ENCODE measurements at places on chromosomes 11 and 22.

- no peak for DNase-seq
Measured at GRCh38 chr11:107853070-107853469, 5.5 kb downstream of the SLC35F2 start.

GRCh38 chr11:118294053-118294452 lies 10.5 kb upstream of the CD3E start:
- DNase-seq: no peak

DNA sequence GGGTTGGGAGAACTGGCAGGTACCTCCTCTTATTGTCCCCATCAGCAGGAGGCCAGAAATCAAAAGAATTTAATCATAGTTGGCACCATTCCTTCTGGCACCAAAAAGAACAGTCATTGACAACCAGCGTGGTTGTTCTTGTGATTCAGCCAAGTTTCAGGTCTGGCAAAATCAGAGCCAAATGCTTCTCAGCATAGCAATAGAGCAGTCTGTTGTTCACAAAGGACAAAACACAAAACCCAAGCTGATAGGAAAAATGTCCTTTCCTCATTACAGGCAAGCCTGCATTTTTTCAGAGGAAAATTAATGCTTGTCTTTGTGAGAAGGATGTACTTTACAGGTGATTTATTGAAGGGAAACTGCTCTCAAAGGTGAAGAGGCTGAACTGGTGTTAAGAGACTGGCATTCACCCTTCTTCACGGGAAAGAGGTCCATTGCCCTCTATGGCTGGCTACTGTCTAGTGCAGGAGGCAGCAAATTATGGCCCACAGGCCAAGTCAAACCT lies 241.8 kb upstream of the ARHGAP42 start:
- no peak for DNase-seq

DNA sequence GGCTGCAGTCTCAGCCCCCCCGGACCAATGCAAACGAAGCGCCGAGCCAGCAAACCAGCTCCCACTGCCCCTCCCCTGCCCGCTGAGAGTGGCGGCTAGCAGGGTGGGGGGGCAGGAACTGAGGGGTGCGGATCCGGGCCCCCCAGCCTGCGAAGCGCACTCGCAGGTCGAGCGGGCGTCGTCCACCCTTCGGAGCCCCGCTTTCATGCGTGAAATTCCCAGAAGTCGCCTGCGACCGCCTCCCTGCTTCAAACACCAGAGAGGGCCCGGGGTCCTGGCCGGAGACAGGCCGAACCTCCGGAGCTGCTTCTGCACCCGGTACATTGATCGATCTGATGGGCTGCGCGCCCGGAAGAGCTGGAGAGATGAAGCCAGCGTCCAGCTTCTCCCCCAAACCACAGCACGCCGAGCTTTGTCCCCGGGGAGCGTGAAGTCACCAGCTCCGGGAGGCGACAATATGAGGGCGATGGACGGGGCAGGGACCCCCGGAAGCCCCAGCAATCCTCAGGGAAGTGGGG lies 646 bp upstream of the PATZ1 start:
- DNase-seq: peak; percentile 70

- no peak for DNase-seq
Measured at GRCh38 chr22:48804811-48805301, 1022.8 kb downstream of the BRD1 start.

DNA sequence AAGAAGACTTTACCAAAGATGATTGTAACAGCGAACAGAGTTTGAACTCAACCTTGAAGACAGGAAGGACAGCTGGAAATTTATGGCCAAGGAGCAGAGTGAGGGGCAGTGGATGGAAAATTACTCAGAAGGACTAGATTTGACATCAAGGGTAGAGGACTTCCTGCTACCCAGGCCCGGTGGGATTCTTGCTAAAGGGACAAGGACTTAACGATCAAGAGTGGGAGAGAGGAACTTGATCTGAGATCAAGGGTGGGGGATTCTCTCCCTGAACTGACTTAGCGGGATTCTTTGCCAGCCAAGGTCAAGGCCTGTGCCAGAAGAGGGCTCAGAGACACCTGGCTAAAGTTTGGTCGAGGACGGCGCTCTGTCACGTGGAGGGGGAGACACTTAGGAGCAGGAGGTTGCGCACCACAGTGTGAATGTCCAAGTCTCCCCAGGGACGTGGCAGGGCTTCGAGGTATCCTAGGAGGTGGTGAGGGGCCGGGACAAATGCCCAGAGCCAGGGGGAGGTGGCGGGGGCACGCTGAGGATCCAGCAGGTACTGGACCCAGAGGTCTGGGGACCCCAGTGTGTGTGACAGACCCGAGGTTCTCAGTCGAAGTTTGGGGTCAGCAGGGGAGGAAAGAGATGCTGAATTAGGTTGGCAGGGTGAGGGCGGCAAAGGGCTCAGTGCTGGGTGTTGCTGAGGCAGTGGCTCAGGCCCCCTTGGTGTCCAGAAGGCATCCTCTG lies 46.1 kb upstream of the SHISAL1 start:
- no peak for DNase-seq

DNA sequence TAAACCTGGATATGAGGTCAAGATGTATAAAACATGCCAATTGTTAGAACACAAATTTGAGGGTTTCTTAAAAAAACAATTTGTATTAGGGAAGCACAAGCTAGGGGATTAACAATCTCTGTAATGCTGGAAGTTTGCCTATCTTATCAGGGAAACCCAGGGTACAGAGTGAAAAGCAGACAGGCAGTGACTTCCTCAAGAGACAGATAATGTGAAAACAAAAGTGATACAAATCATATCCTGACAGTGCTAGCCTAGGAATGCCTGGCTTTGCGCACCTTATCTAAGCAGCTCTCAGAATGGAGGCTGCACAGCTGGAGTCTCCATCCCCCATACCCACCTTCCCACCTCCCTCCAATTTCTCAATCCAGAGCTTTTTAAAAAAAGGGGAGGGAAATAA lies 22.5 kb upstream of the RBX1 start:
- no peak for DNase-seq

DNA sequence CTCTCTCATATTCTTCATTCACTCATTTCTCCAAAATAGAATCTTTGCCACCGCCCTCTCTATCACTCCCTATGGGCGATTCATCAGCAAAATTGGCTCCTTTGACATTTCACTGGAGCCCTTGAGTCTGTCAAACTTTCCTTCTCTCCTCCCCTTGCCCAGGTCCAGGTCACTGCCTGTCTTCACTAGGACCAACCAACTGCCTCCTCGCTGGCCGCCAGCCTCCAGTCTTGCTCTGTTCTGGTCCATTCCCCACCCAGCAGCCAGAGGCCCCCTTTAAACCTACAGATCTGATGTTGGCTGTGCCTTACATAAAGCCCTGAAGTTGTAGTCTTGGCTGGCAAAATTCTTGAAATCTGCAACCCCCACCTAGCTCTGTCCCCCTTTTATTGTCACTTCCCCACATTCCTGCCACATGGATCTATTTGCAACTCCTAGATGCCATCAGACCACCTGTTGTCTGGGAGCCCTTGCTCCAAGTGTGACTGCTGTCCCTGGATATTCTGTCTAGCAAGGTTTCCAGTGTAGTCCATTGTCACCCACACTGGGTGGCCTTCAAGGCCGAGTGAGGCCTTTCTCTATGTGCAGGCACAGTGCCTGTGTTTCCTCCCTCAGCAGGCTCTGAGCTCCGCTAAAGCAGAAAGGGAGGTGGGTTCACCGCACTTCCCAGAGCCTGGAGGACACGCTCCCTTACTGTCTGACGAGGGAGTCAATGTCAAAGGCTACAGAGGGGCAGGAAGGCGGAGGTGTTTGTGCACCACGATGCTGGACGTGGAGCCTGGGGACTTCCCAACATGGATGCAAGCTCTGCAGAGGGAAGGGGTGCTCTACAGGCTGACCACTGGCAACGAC lies 25.5 kb downstream of the MYEOV start:
- no peak for DNase-seq

- no peak for DNase-seq
Measured at GRCh38 chr22:24601217-24602104, 1.5 kb upstream of the GGT1 start.

DNA sequence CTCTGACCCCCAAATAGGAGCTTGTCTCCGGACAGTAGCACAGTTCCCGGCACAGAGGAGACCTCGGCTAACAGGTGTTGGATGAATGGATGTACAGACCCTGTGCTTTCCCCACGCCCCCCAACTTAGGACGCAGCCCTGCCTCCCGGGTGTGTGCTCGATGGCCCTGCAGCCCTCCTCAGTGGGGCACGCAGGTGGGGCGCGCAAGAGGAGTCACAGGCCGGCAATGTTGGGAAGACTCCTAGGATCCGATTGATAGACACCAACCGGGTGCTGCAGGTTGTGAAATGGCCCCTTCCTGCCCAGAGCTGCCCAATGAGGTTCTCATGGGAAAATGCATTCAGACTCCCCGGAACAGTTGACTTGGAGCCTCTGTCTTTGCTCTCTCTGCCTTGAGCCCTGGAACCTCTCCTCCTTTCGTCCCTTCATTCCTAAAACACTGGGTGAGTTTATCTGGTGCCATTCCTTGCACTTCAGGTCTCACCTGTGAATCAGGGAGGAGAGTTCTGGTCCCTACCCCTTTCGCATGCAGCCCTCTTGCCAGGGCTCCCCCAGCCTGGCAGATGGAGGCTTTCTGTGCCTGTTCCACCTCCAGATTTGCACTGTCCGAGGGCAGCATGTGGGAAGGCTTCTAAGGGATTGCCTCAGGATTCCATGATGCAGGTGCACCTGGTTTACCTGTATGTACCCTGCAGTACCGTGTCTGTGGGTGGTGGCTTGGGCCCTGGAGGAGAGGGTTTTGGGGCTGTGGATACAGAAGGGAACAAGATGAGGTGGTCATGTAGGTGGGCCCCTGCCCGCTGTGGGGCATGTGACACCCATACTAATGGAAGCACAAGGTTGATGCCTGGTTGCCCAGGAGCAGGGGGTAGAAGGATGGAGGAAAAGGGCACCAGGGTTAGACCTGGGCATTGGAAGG lies 1.2 kb downstream of the MICALL1 start:
- DNase-seq: no peak

DNA sequence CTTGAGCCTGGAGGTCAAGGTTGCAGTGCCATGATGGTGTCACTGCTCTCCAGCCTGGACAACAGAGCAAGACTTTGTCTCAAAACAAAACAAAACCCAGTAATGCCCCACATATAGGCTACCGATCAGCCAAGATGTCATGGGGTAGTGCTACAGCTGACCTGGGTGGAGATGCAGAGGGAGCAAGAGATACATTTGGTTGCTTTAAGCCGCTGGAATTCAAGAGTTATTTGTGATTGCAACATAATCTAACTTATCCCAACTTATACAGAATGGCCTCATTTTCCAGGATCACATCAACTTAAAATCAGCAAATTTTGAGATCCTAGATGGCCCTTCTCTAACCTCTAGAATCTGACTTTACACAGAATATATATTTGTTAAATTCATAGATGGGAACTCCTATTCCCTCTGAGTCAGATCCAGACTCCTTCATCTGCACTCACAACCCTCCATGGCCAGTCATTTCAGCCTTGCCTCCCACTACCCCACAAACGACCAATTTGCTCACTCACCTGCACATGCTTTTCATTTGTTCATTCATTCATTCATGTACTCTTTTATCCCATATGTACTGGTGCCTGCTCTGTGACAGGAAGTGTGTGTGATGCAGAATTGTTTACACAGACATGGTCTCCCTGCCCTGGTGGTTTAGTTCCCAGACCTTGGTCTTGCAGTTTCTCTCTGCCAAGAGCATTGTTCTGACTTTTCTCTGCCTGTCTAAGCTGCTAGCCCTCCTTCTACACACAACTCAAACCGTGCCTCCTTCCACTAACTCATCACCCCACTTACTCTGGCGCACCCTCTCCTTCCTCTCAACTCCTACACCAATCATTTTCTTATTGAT lies 24.1 kb upstream of the APLNR start:
- DNase-seq: no peak

DNA sequence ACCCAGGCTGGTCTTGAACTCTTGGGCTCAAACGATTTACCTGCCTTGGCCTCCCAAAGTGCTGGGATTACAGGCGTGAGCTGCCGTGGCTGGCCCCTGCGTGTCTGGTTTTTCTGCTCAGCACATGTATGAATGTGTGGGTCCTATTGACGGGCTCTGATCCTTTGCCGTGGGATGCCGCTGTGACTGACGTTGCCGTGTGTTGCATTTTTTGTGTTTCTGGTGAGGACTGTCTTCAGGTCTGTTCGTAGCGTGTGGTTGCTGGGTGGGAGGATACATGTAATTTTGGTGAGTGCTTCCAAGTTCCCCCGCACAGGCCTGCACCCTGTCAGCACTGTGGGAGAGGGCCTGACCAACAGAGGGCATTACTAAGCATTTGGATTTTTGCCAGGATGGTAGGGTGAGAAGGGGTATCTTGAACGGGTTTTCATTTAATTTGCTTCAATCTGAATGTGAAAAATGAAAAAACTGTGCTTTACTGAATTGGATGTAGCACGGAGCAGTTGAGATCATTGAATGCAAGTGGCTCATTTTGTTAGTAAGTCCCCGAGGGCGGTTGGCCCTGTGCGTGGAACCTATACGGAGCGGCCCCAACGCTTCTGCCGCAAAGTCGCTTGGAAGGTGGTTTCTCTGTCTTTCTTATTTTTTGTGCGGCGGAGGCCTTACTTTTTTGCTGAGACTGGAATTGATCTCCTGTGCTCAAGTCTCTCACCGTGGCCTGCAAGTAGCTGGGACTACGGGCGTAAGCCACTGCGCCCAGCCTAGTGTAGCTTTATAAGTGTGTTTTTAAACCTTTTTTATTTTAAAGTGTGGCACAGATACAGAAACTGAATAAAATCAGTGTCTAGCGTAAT lies 8.2 kb downstream of the ZBED4 start:
- DNase-seq: no peak

GRCh38 chr11:65862191-65862735 lies 2.0 kb downstream of the MUS81 start:
- DNase-seq: no peak

GRCh38 chr11:67043572-67044349 lies 12.9 kb upstream of the RHOD start:
- no peak for DNase-seq

DNA sequence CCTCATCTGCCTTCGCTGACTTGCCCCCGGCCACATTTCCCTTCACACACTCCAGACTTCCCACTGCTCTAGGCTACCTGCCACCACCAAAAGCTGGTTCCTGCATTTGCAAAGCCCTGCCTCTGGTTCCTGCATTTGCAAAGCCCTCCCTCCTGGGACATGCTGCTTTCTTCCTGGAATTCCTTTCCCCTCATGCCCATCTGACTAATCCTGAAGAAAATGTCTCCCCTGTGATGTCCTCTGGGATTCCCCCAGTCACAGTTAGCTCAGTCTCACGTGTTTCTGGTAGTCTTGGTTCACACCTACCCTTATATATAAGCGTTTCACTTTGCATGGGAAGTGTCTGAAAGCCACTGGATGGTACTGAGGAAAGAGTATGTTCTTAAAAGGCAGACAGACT lies 206.9 kb downstream of the DBX1 start:
- DNase-seq: no peak

DNA sequence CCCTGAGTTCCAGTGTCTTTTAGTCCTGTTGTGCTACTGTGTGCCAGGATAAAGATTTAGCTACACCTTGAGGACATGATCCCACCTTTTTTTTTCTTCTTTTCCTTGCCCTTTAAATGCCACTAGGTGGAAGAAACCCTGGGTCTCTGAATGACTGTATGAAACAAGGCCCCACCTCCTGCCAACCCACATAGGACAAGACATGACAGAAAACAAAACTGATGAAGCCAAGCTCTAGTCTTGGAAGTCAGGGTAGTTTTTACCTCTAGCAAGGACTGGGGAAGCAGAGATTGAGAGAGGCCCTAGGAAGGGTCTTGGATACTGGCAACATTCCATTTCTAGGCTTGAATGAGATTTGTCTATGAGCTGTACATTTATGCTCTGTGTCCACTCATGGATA lies 410.7 kb downstream of the MIAT start:
- DNase-seq: no peak

- no peak for DNase-seq
Measured at GRCh38 chr22:24554313-24555164, at the start of gene GUCD1. Gene GUCD1, minus strand, starts transcription at chr22:24555138. Its CDS starts 147 bp downstream, at chr22:24554991.

- no peak for DNase-seq
Measured at GRCh38 chr11:17208257-17208999, 642 bp upstream of the PIK3C2A start.

GRCh38 chr11:22263613-22264012 lies 70.7 kb downstream of the ANO5 start:
- DNase-seq: no peak

Measured in CMK (cell line).